DMS153 (cell line): ENCODE measurements at places on chromosomes 7 and 10.

- no peak for DNase-seq
These were observed 32.2 kb downstream of the HACD1 start for GRCh38 chr10:17585016-17585415.

GRCh38 chr10:63383141-63383540 is 82.6 kb downstream of the JMJD1C start:
- DNase-seq, result no peak

GRCh38 chr7:20708896-20709295 is 77.8 kb downstream of the SP8 start:
- no peak for DNase-seq

- peak; percentile 2 for DNase-seq
These were observed 441 bp downstream of the BMI1 start for GRCh38 chr10:22321156-22321923.

DNA sequence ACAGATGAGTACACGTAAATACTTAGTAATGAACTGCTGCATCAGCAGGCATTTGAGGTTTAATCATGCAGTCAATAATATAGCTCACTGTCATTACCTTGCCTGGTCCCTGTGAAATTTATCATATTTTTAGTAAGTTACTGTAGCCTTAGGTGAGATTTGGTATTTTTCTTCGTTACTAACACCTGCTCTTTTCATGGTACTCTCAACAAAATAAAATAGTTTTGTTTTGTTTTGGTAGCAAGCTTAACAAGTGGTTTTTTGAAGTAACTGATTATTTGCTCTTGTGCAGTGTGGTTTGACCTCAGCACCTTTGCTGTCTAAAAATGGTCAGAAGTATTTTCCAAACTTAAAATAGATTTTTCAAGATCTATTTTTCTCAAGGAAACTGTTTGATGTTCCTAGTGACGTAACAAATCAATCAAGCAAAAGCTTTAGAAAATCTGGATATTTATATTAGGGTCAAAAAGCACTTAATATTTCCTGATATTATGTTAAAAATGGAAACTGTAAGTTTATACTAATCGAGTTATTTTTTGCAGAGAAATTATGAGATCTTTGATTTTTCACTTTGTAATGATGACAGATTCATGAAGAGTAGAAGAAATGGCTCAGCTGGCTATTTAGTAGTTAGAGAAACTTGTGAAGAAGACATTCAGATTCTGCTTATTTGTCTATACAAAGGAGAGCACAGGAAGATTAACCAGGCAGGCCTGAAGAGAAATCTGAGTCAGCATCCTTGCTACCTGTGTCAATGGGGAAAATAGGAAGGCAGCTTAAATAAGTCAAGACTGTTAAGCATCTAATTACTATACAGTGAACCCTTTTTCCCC is 21.0 kb upstream of the RPA3 start:
- DNase-seq, result no peak

DNA sequence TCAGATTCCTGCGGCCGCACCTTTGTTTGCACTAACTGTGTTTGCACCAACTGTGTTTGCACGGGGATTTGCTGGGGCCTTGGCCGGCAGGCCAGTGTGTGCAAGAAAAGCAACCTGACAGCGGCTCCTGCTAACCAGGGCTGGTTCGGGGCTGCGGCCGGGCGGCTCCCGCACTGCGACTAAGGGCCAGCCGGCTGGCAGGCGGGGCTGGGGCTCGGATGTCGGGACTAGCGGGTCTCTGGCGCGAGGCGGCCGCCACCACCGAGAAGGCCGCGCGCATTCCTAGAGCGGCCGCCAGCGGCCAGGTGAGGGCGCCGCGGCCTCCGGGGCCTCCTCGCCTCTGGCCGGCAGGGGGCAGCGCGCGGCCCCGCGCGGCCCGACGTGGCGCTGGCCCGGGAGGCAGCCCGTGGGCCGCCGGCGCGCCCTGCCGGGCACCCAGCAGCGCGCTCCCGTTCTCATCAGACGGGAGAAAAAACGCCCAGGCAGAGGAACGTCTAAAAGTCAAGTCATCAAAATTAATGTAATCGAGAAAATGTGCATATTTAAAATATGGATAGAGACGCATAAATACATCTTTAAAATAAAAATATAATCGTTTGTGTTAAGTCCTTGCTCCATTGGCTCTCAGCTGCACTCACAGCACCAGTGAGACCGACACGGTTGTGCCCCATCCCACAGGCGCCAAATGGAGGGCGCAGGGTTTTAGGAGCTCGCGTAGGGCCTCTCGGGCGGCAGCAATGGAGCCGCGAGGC is 38.5 kb downstream of the ZNF777 start:
- DNase-seq, result peak; percentile 51

GRCh38 chr10:36888925-36889573 is 236.3 kb upstream of the ANKRD30A start:
- peak; percentile 0 for DNase-seq

GRCh38 chr7:87709258-87709657 is 81.1 kb downstream of the RUNDC3B start:
- no peak for DNase-seq

DNA sequence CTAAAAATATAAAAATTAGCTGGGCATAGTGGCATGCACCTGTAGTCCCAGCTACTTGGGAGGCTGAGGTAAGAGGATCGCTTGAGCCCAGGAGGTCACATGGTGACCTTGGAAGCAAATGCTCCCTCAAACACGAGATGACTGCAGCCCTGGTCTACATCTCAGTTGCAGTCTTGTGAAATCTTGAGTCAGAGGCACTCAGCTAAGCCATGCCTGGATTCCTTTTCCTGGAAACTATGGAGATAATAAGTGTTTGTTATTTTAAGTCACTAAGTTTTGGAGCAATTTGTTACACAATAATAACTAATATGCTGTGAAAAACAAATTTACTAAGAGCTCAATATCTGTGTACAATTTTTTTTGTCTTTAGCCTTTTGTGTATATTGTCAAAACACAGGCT is 284.3 kb upstream of the KAT6B start:
- no peak for DNase-seq

GRCh38 chr10:108757946-108758345 is 1165.4 kb downstream of the XPNPEP1 start:
- no peak for DNase-seq

- no peak for DNase-seq
These were observed 81.9 kb downstream of the SKAP2 start for GRCh38 chr7:26782501-26782900.

GRCh38 chr10:24446739-24447138 is 237.8 kb downstream of the KIAA1217 start:
- no peak for DNase-seq

DNA sequence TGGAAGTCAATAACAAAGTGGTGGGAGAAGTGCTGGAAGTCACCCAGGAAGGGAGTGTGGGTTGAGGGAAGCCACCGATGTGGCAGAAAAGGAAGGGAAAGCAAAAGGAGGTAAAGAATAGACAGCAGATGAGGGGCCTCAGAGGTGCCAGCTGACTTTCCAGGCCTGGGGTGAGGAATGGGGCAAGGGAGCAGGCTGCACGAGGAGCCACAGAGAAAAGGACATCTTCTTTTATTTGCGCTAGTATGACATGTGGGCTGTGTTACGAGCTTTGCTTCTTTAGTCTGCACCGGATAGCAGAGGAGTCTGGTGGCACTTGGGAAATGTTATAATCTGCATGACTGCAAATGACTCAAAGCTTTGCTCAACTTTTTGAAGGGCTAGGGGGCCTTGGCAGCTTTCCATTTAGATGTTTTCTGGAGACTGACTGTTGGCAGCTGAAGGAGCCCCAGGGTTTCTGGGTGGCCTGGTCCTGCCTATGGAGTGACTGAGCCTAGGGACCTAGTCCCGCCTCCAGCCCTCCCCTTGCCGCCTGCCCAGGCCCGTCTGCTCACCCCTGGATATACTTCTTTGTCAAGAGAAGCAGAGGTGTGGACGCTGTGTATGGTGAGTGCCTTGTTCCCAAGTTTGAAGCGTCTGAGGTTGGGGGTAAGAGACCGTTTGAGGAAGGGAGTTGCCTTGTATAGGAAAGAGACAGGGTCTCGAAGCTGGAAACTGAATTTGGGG is 5.1 kb downstream of the PRXL2A start:
- no peak for DNase-seq
